Naive B cell (primary cell): ENCODE measurements at places on chromosomes 2 and 18. TPM values are rescaled to one million over a fixed set of nuclear protein-coding genes. Genes with fewer than 3 reads are reported as not detected.

DNA sequence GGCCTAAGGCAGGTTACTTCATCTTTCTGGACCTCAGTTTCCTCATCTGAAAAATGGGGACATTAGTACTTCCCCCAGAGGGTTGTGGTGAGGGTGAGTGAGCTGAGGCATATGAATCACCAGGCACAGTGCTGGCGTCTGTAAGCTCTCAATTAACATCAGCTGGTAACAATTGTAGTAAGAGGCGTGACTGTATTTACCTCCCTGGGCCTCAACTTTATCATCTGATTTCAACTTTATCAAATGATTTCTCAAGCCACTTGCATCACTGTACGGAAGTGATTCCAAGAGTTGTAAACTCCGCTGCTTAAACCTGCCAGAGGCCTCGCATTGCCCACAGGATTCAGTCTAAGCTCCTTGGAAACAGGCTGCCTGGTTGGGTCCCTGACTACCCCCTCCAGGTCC lies 53.6 kb upstream of the PKDCC start:
- H3K36me3 ChIP-seq, result no peaks in the 10 kb centered on the region
- H3K27ac ChIP-seq, result no peak overlapping the region
- no peak overlapping the region for H3K4me3 ChIP-seq
- H3K27me3 ChIP-seq, result peaks cover 31% of the 10 kb centered on the region
- no peaks in the 10 kb centered on the region for H3K4me1 ChIP-seq
- no peak for DNase-seq

- H3K27me3 ChIP-seq, result peaks cover 9% of the 10 kb centered on the region
- no peaks in the 10 kb centered on the region for H3K4me1 ChIP-seq
- H3K36me3 ChIP-seq, result peaks cover 10% of the 10 kb centered on the region
- no peak overlapping the region for H3K4me3 ChIP-seq
- no peak for DNase-seq
Observed at GRCh38 chr2:241224851-241225438, 36.5 kb downstream of the ANO7 start.

The NTSR2 gene
- polyA plus RNA-seq, result not detected

The GPAT2 gene
- polyA plus RNA-seq, result 2.5 TPM

GRCh38 chr2:72561621-72562318 lies 264.1 kb downstream of the EXOC6B start:
- no peaks in the 10 kb centered on the region for H3K4me1 ChIP-seq
- peaks cover 15% of the 10 kb centered on the region for H3K36me3 ChIP-seq
- no peak overlapping the region for H3K27ac ChIP-seq
- no peaks in the 10 kb centered on the region for H3K27me3 ChIP-seq

The LYPD1 gene
- not detected for polyA plus RNA-seq

The PSD4 gene
- 16.2 TPM for polyA plus RNA-seq

The DSG4 gene
- not detected for polyA plus RNA-seq

- H3K4me3 ChIP-seq, result peak overlapping the region; percentile 82
- peaks cover 6% of the 10 kb centered on the region for H3K36me3 ChIP-seq
- H3K4me1 ChIP-seq, result peaks cover 4% of the 10 kb centered on the region
Observed at GRCh38 chr2:20448246-20448976, 1.5 kb downstream of the RHOB start.

GRCh38 chr2:150062416-150062815 lies 425.1 kb downstream of the RND3 start:
- no peak for DNase-seq
- no peak overlapping the region for H3K4me3 ChIP-seq
- H3K4me1 ChIP-seq, result no peaks in the 10 kb centered on the region
- no peaks in the 10 kb centered on the region for H3K27me3 ChIP-seq

DNA sequence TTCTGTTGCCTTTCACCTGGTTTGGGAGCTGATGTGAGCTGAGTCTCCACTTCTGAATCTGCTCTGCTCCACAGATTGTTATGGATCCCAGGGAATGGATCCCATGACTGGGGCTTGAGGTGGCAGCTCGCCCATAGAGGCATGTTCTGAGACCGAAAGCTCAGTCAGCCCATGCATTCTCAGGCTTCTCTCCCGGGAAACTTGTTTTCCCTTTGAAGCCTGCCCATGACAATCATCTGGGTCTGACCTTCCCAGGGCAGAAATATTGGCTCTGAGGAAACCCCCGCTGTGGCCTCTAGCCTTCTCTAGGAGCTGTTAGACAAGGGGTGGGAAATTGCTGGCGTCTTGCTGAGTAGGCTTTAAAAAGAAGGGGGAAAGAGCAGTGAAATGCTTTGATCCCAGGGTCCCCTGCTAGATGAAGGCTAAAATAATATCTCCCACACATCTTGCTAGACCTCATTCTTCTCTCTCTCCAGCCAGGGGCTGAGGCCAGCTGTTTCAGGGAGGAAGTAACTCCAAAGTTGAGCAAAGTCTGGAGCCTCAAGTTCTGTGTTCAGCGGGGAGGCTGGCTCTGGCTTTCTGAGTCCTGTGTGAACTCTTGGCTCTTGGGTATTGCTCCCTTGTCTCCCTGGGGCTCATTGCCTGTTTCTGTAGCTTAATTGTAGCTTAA lies 2.0 kb downstream of the VAMP8 start:
- peaks cover 13% of the 10 kb centered on the region for H3K36me3 ChIP-seq
- H3K27me3 ChIP-seq, result no peaks in the 10 kb centered on the region
- H3K4me1 ChIP-seq, result peaks cover 46% of the 10 kb centered on the region
- peak overlapping the region; percentile 80 for H3K27ac ChIP-seq

DNA sequence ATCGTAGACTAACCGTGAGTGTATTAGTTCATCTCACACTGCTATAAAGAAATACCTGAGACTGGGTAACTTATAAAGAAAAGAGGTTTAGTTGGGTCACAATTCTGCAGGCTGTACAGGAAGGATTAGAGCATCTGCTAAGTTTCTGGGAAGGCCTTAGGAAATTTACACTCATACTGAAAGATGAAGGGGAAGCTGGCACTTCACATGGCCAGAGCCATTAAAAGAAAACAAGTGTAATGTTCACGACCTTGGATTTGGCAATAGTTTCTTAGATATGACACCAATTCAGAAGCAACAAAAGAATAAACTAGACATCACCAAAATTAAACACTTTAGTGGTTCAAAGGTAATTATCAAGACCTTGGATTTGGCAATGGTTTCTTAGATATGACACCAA lies 23.8 kb downstream of the ABCB11 start:
- no peak for DNase-seq
- no peaks in the 10 kb centered on the region for H3K4me1 ChIP-seq
- H3K27ac ChIP-seq, result no peak overlapping the region
- H3K36me3 ChIP-seq, result no peaks in the 10 kb centered on the region
- no peak overlapping the region for H3K4me3 ChIP-seq

- peaks cover 4% of the 10 kb centered on the region for H3K27me3 ChIP-seq
- DNase-seq, result no peak
- no peaks in the 10 kb centered on the region for H3K4me1 ChIP-seq
- no peaks in the 10 kb centered on the region for H3K36me3 ChIP-seq
- H3K27ac ChIP-seq, result no peak overlapping the region
- H3K4me3 ChIP-seq, result no peak overlapping the region
Observed at GRCh38 chr2:205474741-205475415, 207.4 kb upstream of the NRP2 start.

DNA sequence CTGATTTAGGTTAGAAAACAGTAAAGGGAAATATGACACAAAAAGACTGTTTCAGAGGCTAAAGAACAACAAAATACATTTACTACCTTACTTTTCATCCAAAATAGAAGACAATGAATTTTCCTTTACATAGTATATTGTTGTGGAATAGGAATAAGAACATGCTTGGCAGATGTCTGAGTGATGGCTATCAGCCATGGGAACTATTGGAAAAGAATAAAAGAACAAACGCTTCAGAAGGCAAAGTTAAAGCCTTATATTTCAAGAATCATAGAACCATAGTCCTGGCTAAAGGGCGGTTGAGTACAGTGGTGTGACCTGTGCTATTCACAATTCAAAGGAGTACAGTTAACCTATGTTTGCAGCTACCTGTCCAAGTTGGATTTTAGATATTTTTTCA lies 73.9 kb upstream of the NRXN1 start:
- H3K4me1 ChIP-seq, result no peaks in the 10 kb centered on the region
- H3K27ac ChIP-seq, result no peak overlapping the region
- DNase-seq, result no peak
- H3K36me3 ChIP-seq, result no peaks in the 10 kb centered on the region

- no peaks in the 10 kb centered on the region for H3K36me3 ChIP-seq
- H3K4me1 ChIP-seq, result peaks cover 7% of the 10 kb centered on the region
- no peak overlapping the region for H3K4me3 ChIP-seq
- no peak overlapping the region for H3K27ac ChIP-seq
Observed at GRCh38 chr2:35891936-35892335, 463.6 kb upstream of the CRIM1 start.

The CGREF1 gene
- polyA plus RNA-seq, result not detected

- no peak overlapping the region for H3K4me3 ChIP-seq
- H3K27ac ChIP-seq, result no peak overlapping the region
- no peaks in the 10 kb centered on the region for H3K4me1 ChIP-seq
- no peak for DNase-seq
Observed at GRCh38 chr2:160609346-160609745, 115.7 kb upstream of the RBMS1 start.

- no peak for DNase-seq
- peak overlapping the region; percentile 44 for H3K4me3 ChIP-seq
Observed at GRCh38 chr2:68726100-68726499, 8.5 kb upstream of the ARHGAP25 start.

DNA sequence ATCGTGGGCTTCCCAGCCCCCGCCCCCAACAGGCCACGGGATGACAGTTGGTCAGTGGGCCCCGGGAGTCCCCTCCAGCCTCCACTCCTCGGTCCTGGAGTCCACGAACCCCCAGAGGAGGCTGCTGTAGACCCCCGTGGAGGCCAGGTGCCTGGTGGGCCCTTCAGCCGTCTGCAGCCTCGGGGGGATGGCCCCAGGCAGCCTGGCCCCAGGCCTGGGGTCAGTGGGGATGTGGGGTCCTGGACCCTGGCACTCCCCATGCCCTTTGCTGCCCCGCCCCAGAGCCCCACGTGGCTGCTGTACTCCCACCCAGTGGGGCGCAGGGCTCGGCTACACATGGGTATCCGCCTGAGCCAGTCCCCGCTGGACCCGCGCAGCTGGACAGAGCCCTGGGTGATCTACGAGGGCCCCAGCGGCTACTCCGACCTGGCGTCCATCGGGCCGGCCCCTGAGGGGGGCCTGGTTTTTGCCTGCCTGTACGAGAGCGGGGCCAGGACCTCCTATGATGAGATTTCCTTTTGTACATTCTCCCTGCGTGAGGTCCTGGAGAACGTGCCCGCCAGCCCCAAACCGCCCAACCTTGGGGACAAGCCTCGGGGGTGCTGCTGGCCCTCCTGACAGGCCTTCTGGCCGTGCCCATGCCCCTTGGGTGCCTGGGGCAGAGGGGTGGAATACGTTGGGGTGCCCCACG lies 7.6 kb downstream of the NEU4 start:
- peaks cover 22% of the 10 kb centered on the region for H3K27me3 ChIP-seq
- DNase-seq, result no peak

DNA sequence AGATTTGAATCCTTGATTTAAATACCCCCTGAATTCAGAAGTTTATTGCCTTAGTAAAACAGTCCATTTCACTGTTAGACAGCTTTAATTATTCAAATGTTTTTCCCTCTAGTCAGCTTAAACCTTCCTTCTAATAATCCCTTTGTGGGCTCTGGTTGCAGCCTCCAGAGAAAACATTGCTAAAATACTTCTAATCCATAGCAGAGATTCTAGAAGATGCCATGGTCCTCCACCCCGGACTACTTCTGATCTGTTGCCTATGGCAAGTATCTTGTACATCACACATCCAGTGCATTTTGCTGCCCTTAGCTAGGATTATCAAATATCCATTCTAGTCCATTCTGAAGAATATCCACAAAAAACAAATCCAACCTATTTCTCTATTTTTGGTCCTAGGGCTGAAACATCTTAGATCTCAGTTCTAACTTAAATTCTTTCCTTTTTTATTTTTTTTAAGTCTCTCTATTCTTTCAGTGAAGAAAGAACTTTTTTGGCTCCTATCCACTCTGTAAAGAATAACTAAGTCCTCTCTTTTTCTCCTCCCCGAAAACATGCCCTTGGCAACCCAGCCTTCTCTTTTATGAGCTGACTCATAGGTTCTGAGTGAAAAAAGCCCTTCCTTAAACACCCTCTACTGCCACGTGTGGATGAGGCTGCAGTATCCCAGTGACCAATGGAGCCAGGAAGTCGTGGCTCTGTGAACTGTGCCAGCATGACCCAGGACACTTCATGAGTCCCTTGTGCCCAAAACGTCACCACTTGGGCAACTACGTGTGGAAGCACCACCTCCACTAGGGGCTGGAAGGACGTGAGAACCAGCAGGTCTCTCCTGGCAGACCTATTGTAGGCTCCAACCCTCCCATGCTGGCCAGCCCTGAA lies 349.8 kb downstream of the TNS1 start:
- no peak overlapping the region for H3K4me3 ChIP-seq
- no peak overlapping the region for H3K27ac ChIP-seq
- H3K27me3 ChIP-seq, result peaks cover 72% of the 10 kb centered on the region
- no peaks in the 10 kb centered on the region for H3K4me1 ChIP-seq

DNA sequence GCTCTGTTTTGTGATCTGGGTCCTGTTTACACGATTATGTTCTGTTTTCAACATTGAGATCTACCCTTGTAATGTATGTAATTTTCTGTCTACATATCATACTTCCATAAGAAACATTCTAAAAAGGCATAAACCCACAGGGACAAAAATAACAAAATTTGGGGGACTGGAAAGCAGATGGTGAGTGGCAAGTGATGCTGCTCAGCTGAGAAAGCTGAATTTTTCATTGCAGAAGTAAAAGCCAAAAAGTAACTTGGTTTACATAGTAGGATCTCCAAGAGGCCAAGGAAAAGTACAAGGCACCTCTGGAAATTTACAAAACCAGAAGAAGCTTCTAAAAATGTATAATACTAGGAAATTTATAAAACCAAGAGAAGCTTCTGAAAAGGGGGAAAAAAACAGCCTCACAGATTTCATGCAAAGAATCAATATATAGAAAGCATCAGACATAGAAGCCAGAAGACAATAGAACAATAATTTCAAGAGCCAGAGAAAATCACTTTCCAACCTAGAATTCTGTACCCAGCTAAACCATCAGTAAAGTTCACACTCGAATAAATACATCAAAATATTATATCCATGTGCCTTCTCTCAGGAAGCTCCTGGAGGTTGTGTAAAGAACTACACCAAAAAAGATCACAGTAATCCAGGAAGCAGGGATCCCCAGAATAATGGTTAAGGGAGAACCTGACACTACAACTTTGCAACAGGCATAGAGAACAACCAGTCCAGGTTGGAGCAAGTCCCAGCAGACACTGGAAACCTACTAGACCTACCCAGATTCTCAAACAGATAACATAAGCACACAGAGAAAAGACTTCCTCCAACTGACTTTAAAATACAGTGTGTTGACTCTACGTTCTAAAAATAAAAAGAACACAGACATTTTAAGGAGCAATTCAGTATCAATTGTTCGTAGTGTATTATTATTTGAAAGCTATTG lies 401.7 kb upstream of the HS6ST1 start:
- peaks cover 13% of the 10 kb centered on the region for H3K27me3 ChIP-seq
- no peak overlapping the region for H3K27ac ChIP-seq
- H3K4me1 ChIP-seq, result no peaks in the 10 kb centered on the region
- H3K36me3 ChIP-seq, result no peaks in the 10 kb centered on the region
- H3K4me3 ChIP-seq, result no peak overlapping the region

GRCh38 chr2:234187646-234188174 lies 137.2 kb downstream of the SPP2 start:
- H3K36me3 ChIP-seq, result no peaks in the 10 kb centered on the region
- no peak for DNase-seq
- H3K4me3 ChIP-seq, result no peak overlapping the region
- H3K4me1 ChIP-seq, result peaks cover 17% of the 10 kb centered on the region
- peaks cover 13% of the 10 kb centered on the region for H3K27me3 ChIP-seq
